Activated CD8-positive, alpha-beta T cell treated with anti-CD3 and anti-CD28 coated beads for 36 hours (primary cell): ENCODE measurements at places on chromosomes 3 and 15.
A peak's percentile ranks its signal among the peaks of the same experiment; 100 is the strongest.

GRCh38 chr3:58748024-58748423 lies 81.5 kb upstream of the FAM3D start:
- H3K27ac ChIP-seq, result no peak overlapping the region
- H3K36me3 ChIP-seq, result no peaks in the 10 kb centered on the region
- H3K4me3 ChIP-seq, result no peak overlapping the region
- H3K4me1 ChIP-seq, result no peaks in the 10 kb centered on the region
- H3K27me3 ChIP-seq, result peaks cover 11% of the 10 kb centered on the region

GRCh38 chr3:43691120-43691995 lies 620 bp downstream of the ABHD5 start:
- H3K4me3 ChIP-seq, result peak overlapping the region; percentile 85
- H3K4me1 ChIP-seq, result peaks cover 28% of the 10 kb centered on the region
- DNase-seq, result peak; percentile 56
- no peaks in the 10 kb centered on the region for H3K36me3 ChIP-seq

DNA sequence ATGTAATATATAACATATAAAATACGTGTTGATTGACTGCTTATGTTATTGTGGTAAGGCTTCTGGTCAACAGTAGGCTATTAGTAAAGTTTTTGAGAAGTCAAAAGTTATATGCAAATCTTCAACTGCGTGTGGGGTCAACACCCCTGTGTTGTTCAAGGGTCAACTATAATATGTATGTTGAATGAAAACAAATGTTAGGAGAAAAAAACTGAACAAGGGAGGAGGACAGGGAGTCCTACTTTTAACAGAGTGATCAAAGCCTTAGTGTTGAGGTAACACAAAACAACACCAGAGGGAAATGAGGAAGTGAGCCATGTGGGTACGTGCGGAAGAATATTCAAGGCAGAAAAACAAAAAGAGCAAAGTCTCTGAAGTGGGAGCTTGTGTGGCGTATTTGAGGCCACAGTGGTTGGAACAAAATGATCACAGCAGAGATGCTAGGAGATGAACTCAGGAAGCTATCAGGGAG lies 62.5 kb downstream of the SFMBT1 start:
- H3K27ac ChIP-seq, result peak overlapping the region; percentile 90
- peak overlapping the region; percentile 53 for H3K4me3 ChIP-seq
- peak; percentile 91 for DNase-seq
- peaks cover 40% of the 10 kb centered on the region for H3K4me1 ChIP-seq

- H3K36me3 ChIP-seq, result peaks cover 7% of the 10 kb centered on the region
- DNase-seq, result no peak
- peak overlapping the region; percentile 90 for H3K27ac ChIP-seq
- no peaks in the 10 kb centered on the region for H3K27me3 ChIP-seq
- peak overlapping the region; percentile 88 for H3K4me3 ChIP-seq
Observed at GRCh38 chr3:10320320-10320677, 613 bp downstream of the SEC13 start.

GRCh38 chr3:154496978-154497377 lies 67.0 kb upstream of the GPR149 start:
- H3K27ac ChIP-seq, result no peak overlapping the region
- no peaks in the 10 kb centered on the region for H3K27me3 ChIP-seq

- no peak overlapping the region for H3K4me3 ChIP-seq
- no peak for DNase-seq
- H3K27ac ChIP-seq, result no peak overlapping the region
- no peaks in the 10 kb centered on the region for H3K27me3 ChIP-seq
- H3K4me1 ChIP-seq, result no peaks in the 10 kb centered on the region
Observed at GRCh38 chr3:49609815-49610214, 55.5 kb downstream of the BSN start.

DNA sequence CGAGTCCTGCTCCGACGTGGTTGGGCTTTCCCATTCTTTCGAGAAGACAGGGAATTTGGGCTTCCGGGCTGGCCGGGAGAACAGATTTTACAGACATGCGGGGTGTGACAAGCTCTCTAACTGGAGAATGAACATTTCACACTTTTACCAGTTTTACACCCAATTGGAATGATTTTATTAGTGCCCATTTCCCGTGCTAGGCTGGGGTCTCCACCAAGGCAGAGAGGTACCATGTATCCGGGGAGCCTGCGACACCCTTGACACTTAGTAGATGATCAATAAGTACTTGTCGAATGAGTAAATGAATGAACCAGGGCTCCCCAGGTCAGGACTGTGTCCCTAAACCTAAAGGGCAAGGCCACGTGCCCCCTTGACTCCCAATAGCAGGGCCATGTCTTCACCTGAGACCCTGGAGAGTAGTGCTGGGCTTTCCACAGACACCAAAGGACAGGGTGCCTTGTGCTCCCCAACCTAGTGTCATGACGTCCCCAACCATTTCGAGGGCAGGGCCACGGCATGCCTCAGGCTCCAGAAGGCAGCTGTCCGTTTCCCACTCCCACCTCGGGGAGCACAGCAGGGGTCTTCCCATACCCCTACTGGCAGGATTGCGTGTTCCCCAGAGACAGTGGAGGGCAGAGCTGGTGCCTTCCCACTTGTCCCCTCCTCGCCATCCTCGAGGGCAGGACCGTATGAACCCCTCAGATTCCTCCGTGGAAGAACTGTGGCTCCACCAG lies 679 bp upstream of the MYD88 start:
- peaks cover 50% of the 10 kb centered on the region for H3K36me3 ChIP-seq
- peaks cover 56% of the 10 kb centered on the region for H3K4me1 ChIP-seq
- H3K4me3 ChIP-seq, result peak overlapping the region; percentile 92

GRCh38 chr15:40405501-40406381 lies at the start of gene IVD:
IVD (plus strand) TSS chr15:40405795; CDS start chr15:40405828, 33 bp downstream.
- peaks cover 30% of the 10 kb centered on the region for H3K36me3 ChIP-seq
- peak within 1 kb of the TSS; percentile 95 for H3K27ac ChIP-seq
- H3K4me1 ChIP-seq, result peaks cover 47% of the 10 kb centered on the region

DNA sequence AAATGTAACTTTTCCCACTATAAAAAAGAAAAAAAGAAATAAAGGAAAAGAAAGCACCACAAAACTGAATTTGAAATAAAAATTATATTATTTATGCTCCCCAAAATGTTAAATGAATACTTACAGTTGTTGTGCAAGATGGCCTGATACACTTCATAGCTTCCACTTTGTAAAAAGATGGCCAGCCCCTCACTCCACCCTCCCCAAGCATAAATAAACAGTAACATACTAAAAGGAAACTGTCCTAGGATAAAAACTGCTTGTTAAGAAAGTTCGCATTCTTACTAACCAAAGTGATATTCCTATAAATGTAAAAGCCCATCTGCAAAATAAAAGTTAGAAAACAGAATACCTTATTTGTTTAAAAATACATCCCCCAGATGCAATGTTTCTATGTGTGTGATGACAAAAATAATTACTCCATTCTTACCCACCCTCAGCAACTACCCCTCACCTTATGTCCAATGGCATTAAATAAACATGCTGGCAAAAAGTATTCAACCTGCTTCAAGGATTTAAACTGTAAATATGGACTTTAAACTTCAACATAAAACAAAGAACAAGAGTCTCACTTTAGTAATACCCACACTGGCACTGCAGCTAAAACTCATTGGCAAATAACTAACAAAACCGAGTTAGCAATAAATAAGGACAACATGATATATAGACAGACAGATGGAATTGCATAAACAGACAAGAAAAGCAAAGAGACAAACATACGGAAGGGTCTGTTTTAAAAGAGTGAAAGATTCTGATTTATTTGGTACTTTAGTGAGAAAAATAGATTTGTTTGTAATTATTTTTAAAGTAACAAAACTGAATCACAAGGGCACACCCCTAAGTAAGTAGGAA lies 47.7 kb downstream of the ZBTB20 start:
- H3K27me3 ChIP-seq, result no peaks in the 10 kb centered on the region
- H3K4me3 ChIP-seq, result peak overlapping the region; percentile 72
- H3K27ac ChIP-seq, result peak overlapping the region; percentile 79

GRCh38 chr3:112642912-112643506 lies 2.1 kb upstream of the CCDC80 start:
- peak; percentile 92 for DNase-seq
- peak overlapping the region; percentile 38 for H3K4me3 ChIP-seq
- H3K36me3 ChIP-seq, result no peaks in the 10 kb centered on the region
- H3K27ac ChIP-seq, result no peak overlapping the region
- peaks cover 17% of the 10 kb centered on the region for H3K27me3 ChIP-seq
- peaks cover 15% of the 10 kb centered on the region for H3K4me1 ChIP-seq

GRCh38 chr15:74175271-74176191 lies 2.0 kb downstream of the ISLR start:
- no peak overlapping the region for H3K27ac ChIP-seq
- no peaks in the 10 kb centered on the region for H3K4me1 ChIP-seq
- H3K27me3 ChIP-seq, result no peaks in the 10 kb centered on the region
- no peak for DNase-seq
- no peaks in the 10 kb centered on the region for H3K36me3 ChIP-seq
